ENCODE measurements at places on chromosomes 12 and 14.

GRCh38 chr12:52454411-52455201, 2.7 kb upstream of the KRT6B start:
- DNase-seq: no peak

GRCh38 chr12:132133952-132134652, 10.0 kb downstream of the DDX51 start:
- no peak for DNase-seq

DNA sequence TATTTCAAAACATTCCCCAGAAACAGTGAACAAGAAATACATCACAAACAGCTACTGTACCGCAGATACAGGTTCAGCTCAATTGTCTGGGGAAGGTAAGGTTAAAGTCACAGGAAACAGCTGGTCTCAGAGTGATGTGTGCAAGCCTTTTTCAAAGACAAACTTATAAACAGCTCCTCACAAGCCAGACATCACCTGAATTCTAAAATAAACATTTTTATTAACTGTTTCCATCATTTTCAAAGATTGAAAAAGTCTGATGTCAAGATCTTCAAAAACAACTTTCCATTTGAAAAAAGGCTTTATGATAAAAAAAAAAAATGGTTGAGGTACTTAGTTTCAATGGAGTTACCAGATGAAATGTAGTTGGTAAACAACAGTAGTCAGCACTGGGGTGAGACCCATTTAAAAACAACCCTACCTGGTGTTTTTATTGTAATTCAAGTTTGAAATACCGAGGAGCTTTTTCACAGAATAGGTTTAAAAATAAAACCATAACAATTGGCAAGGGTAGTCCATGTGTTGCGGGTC, 4.0 kb downstream of the BTG1 start:
- DNase-seq: no peak

DNA sequence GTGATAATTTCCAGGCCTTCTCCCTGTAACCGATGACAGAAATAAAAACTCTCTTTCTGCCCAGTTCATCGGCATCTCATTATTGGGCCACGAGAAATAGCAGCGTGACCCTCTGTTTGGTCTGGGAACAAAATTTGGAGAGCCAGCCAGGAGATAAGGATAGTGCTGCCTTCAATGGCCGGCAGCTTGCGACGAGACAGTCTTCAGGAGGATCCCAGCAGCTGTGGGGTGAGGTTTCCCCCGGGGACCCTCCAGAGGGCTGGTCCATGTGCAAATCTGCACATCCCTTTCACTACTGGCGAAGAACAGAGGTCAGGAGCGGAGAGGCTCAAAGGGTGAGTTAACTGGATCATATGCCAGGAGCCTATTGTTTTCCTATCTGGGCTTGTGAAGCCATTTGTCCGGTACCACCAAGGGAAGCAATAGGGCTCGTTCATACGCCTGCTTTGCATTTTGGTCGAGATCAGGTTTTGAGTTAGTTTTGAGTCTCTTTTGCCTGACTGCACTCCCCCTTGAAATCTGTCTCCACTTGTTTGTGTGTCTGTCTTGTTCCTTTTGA, 4.8 kb downstream of the SLC39A2 start:
- no peak for DNase-seq

GRCh38 chr12:76552343-76552938, 7.1 kb downstream of the OSBPL8 start:
- DNase-seq: no peak

DNA sequence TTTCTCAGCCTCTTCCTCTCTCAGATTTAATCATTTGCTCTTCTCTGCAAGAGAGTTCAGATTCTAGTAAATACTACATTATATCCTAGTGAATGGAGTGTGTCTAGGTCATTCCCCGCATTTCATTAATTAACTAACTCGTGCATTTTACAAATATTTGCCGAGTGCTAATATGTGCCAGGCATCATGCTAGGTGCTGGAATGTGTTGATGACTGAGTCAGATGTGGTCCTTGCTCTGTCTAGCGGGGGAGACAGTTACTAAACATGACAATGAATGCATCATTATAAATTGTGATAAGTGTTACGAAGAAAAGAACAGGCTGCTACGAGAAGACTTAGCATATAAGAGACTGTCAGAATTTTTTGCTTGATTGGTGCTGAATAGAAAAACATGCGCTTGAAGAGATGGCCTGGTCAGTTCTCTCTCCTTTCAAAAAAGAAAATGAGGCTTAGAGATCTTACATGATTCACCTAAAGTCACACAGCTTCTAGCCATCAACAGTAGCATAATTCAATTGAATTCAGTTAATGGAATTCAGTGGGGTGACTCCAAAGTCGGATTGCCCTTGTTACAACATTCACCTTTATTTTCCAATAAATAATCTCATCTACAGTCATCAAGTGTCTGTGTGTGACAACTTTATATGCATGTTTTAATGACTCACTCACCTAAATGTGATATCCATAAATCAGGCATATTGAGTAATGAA, 48.7 kb upstream of the MAX start:
- no peak for DNase-seq

GRCh38 chr12:126558219-126558618, 1493.0 kb downstream of the AACS start:
- DNase-seq: no peak

- no peak for DNase-seq
Observed at GRCh38 chr12:126290456-126290855, 1225.2 kb downstream of the AACS start.

- no peak for DNase-seq
Observed at GRCh38 chr12:26402648-26403047, 207.3 kb downstream of the SSPN start.

DNA sequence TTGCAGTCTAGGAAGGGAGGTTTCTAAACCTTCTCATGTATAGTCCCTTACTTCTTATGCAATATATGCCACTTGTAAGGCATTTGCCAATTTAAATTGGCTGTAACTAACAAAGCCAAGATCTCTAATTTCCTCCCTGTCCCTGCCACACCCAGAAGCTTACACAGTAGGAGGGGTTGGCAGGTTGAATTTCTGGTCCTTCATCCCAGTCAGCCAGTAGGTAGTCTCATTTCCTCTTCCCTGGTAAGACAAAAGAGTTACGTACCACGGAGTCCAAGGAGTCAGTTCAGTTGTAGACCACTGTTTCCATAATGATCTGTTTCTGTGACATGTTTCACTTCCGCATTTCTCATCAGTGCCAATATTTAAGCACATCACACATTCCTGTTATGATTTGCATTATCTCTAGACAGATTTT, 47.0 kb upstream of the PLBD1 start:
- DNase-seq: no peak

GRCh38 chr12:41151793-41152192, 36.3 kb upstream of the PDZRN4 start:
- no peak for DNase-seq

DNA sequence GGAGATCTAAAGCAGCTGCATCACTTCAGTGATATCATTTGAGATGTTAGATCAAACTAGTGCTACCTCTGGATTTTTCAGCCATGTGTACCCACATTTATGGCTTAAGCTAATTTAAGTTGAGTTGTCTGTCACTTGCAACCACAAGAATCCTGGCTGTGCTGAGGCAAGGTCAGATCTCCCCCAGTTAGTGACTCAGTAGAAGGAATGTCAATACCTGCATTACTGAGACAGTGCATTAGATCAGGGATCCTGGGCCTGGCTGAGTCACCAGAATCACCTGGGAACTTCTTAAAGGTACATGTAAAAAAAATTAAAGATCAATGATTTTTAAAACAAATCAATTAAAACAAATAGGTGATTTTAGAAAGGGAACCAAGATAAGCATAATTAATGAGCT, 84.6 kb upstream of the GRIN2B start:
- DNase-seq: no peak

DNA sequence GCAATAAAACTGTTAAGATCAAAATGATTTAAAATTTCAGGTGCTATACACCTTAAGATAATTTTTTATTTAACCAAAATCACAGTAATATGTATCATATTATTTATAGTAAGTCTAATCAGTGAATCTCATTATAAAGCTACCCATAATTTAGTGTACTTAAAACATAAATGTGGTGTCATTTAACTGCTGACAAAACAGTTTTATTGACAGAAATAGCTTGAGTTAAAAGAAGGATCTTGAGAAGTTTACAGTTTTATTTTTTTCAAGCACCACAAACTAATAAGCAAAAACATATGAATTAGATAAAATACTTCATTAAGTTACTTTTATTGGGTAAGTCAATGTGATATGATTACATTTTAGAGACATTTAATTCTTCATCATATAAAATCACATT, 400.4 kb downstream of the PRKD1 start:
- no peak for DNase-seq

- no peak for DNase-seq
Observed at GRCh38 chr12:79140711-79141110, 276.1 kb downstream of the SYT1 start.

- DNase-seq: no peak
Observed at GRCh38 chr12:123971770-123972456, 718 bp downstream of the CCDC92 start.

DNA sequence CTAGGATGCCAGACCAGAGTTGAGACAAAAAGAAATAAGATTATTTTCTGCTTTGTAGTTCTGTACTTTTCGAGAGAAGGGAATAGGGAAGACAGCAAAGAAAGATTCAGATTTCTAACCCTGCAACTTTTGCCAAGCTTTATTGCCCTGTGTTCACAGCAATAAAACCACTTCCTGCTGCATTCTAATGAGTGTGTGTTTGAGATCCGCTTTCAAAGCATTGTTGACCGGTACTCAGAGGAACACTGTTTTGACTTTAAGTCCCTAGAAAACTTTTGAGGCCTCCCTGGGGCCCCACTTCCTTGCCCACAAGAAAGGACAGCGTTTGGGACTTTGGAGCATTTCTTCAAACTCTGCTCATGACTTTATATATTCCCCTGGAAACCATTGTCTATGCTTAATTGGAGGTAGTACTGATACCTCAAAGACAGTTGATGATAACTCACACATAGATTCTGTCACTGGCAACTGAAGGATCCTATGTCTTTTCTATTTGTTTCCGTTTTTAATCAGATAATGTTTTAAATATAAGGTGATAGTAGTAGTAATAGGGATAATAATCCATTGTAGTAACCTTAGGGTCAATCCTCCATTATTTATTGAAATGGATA, 1.3 kb downstream of the RNASE6 start:
- DNase-seq: no peak

DNA sequence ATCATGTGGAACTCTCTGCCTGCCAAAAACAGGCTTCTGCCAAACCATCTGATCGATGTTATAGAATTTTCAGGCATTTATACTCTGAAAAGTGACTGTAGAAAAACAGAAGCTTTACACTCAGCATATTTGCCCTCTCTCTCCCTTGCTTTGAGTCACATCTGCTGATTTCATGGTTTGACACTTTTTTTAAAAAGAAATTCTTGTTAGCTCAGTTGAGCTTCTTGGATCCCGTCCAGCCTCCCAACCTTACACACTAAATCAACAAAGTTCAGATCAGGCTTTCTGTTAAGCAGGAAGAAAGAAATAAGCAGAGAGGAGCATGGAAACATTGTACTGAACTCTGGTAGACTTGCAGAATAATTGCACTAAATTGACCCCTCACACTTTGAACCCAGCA, 193.6 kb upstream of the SEL1L start:
- no peak for DNase-seq

DNA sequence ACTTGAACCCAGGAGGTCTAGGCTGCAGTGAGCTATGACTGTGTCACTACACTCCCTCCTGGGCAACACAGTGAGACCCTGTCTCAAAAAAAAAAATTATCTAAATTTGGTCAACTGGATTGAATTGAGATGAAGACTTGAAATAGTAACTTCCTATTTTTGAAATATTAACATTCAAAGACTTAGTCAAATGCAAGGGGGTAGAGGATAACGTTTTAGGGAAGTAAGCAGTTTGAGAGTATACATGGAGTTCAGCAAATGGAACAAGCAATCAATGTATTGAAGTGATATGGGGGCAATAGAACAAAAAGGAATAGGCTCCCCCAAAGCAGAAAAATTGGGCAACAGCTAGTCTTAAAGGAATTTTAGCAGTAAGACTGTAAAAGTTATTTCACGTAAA, 4.6 kb upstream of the MFAP5 start:
- no peak for DNase-seq

DNA sequence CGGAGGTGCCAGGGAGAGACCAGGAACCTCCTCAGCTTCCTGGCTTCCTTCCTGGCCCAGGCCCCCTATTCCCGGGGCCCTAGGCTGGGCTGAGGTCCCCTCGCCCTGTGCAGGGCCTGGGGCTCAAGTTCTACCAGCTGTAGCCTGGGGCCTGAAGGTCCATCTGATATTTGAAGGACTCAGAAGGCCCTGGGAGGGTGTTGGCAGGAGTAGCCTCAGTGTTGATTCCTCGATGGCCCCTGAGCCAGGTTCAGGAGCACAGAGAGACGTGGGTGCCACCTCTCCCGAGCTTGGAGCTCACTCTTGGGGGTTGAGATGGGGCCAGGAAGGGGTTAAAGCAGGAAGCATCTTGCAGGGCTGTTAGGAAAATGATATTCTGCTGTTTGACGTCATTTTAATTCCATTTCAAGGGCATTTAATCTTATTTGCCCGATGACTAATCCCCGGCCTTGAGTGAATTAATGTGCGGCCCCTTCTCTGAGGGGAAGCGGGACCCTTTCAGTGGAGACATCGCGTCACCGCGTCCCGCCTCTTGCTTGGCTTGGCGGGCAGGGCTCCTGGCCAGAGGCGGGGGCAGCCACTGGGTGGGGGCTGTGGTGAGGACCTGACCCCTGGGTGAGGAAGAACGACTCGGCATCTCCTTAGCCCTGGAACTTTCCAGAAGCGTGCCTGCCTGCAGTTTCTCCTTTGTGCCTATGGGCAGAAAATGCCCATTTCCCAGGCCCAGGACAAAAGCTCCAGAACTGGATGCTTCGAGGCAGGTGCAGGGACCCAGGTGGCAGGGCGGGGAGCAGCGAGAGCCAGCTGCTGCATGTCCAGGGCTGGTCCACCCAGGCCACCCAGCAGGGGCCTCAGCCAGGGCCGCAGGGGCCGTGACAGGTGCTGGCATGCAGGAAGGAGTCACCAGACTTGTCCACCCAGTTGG, 158.3 kb downstream of the KIF26A start:
- no peak for DNase-seq

GRCh38 chr14:52790756-52791222, 618 bp downstream of the GNPNAT1 start:
- DNase-seq: no peak

- no peak for DNase-seq
Observed at GRCh38 chr12:105026411-105026810, 40.3 kb downstream of the NOPCHAP1 start.

DNA sequence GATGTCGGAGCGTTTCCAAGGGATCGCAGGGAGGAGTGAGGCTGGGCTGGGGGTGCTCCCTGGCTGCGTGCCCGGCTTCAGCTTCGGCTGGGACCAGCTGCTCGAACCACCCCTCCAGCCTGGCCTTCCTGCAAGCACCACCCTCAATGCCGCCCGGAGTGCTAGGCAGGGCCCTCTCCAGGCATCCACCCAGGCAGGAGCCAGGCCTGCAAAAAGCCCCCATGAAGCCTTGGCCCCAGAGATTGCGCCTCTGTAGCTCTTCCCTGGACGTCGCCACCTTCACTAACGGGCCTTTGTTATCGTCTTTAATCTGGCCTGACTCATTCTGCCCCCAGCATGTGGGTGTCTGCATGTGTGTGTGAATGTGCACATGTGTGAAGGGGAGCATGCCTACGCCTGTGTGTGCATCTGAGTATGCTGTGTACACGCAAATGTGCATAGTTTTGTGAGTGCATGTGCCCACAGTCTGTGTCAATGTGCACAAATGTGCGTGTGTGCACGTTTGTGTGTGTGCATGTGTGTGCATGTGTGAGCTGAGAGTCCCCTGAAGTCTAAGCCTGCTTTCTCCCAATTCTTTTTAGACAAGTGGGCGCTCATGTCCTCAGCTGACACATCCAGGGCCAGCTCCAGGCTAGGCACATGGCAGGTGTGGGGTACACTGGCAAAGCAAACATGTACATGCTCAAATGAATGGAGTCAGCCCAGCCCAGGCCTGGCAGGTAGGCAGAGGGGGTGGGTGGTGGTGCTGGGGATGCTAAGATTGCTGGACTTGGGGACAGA, 195.4 kb upstream of the C14orf180 start:
- DNase-seq: no peak
